ENCODE measurements at places on chromosomes 7 and 10.

DNA sequence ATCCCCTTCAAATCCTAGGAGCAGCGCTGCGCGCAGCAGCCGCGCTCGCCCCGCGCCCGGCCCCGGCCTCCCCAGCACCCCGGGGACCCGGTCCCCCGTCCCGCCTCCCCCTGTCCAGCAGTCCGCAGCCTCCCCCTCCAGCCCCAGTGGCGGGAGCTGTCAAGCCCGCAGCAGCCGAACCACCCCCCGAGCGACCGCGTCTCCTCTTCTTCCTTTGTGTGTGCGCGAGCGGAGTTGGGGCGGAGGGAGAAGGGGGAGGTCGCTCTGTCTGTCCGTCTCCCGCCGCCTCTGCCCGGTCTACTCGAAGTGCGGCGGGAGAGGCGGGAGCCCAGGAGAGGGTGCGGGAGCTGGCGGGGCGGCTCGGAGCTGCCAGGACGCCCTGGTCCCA is 375 bp upstream of the CHN2 start:
- no peak for DNase-seq

- DNase-seq, result no peak
These were observed 68.4 kb downstream of the CDHR3 start for GRCh38 chr7:106031300-106032035.

- DNase-seq, result no peak
These were observed 52.2 kb downstream of the CPEB3 start for GRCh38 chr10:92238586-92239098.

GRCh38 chr7:4268040-4268965 is 413.8 kb upstream of the FOXK1 start:
- no peak for DNase-seq

DNA sequence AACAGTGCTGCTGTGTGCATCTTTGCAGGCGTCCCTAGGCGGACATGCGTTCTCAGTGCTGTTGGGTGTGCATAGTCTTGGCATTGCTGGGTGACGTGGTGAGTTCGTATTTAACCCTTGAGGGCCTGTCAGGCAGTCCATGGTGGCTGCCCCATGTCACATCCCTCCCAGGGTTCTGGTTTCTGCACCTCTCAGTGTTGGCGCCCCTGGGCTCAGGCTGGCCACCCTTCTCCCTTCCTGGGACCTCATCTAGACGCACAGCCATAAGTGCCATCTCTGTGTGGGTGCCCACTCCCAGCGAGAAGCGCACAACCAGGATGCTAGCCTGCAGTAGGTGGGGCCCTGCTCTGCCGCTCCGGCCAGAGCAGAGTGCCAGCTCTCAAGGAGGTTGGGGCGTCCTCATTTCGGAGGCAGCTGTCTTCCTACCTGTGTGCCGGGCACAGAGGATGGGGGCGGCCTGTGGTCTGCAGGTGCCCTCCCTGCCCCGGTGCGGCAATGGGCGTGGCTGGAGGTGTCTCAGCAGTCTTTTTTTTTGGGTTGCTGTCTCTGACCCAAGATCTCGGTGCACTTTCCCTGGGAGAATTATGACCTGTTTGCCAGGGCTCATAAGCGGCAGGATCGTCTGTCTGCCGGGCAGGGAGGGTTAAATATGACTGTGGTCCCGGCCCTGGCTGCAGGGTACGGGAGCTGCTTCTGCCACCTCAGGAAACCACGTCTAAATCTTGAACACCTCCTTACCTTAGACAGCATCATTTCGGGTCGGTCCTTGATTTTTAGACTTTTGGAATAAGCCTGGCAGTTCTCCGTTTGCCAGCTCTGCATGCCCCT is 6.5 kb downstream of the INPP5A start:
- no peak for DNase-seq

GRCh38 chr7:117581424-117581823 is 101.6 kb downstream of the CFTR start:
- no peak for DNase-seq

- DNase-seq, result no peak
These were observed 95.5 kb upstream of the MGMT start for GRCh38 chr10:129371541-129371940.

DNA sequence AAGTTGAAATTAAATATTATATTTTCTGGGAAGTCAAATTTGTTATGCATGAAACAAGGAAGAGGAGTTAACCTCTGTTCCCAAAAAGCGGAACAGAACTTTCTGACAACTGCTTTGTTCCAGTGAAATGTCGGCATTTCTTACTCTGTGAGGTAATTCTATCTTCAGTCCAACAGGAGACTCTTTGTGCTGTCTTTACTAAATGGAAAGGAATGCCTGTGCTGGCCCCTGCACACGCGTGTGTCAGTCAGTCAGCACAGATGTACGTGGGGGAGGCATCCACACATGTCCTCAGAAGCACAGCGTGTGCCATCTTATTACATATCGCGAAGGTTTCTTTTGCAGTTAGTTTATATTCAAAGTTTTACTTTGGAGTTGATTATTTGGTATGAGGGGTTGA is 37.5 kb downstream of the NET1 start:
- no peak for DNase-seq

DNA sequence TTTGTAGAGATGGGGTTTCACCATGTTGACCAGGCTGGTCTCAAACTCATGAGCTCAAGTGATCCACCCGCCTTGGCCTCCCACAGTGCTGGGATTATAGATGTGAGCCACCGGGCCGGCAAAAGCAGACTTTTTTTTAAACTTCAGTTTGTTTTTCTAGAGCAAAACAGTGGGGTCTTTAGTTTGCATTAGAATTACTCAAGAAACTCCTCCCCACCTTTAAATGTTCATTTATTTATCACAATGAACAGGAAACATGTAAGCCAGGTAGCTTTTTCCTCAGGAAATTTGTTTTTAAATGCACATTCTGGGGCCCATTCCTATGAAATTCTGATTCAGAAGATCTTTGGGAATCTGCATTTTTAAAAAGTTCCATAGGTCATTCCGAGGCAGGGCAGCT is 56.0 kb upstream of the JAZF1 start:
- no peak for DNase-seq

GRCh38 chr10:14409247-14409646 is 78.5 kb upstream of the FRMD4A start:
- no peak for DNase-seq

- no peak for DNase-seq
These were observed 3.7 kb downstream of the VPS37D start for GRCh38 chr7:73671322-73671661.

- no peak for DNase-seq
These were observed 476.2 kb upstream of the GALNT17 start for GRCh38 chr7:70655694-70656093.

Measured in glomerular endothelial cell (primary cell).